ENCODE measurements at places on chromosomes 11 and 22.

DNA sequence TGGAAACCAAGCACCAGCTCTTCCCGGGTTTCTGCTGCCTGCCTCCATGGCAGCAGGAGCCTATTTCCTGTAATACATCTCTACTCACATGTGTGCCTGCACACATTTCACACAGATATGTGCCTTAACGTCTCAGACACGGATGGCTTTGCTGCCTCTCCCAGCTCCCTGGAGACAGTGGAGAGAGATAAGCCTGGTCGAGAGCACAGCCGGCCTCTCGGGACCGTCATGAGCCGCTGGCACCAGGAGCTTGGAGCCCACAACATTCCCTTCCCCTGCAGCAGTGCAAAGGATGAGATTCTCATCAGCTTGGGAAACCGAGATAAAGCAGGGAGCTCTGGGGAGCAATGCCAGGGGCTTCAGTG, 587.7 kb downstream of the BRD1 start:
- DNase-seq, result no peak

DNA sequence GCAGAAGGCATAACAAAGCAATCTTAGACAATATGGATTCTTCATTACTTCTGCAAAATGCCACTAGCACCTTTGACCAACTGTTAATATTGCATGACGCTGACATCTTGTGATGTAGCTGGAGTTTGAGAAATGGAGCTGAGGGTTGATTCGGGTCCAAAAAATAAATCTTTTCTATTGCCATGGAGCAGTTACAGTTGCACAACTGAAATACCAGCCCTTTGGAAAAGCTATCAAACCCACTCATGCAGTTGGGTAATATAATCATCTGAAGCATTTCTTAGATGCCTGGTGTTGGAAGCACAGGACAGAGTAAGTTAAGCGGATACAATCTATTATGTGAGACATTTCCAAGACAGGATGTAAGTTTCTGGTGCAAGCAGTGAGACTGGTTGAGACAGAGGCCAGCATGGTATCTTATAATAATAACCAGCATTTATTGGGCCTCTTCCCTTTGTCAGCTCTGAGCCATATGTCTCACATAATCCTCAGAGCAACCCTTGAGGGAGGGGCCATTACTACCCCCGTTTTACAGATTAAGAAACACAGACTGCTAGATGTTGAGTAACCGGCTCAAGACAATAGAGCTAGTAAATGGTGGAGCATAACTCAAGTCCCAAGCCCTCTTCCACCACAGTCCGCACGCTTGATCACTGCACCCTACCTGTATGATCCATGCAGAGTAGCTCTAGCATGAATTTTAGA, 74.9 kb upstream of the CAPRIN1 start:
- no peak for DNase-seq

- DNase-seq, result no peak
Observed at GRCh38 chr22:24333301-24333700, 62.7 kb downstream of the SPECC1L start.

DNA sequence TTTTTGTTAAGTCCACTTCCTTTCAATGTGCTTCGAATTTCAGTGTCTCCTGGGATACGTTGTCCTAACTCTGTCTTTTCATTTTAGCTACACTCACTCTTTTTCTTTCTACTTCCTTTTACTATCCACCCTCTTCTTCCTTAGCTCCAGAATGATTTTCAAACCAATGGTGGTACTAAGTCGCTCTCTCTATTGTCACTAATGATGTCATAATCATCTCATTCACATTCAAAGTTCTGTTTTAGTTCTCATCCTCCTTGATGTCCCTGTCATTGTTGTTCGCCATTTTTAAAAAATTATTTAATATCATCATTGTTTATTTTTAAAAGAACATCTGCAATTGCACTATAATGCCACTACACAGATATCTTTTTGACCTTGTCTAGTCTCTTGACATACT, 47.3 kb downstream of the NNMT start:
- DNase-seq, result no peak

- DNase-seq, result no peak
Observed at GRCh38 chr11:92451063-92451462, 226.4 kb downstream of the FAT3 start.

- DNase-seq, result no peak
Observed at GRCh38 chr22:39622881-39623367, 52.4 kb downstream of the CACNA1I start.

DNA sequence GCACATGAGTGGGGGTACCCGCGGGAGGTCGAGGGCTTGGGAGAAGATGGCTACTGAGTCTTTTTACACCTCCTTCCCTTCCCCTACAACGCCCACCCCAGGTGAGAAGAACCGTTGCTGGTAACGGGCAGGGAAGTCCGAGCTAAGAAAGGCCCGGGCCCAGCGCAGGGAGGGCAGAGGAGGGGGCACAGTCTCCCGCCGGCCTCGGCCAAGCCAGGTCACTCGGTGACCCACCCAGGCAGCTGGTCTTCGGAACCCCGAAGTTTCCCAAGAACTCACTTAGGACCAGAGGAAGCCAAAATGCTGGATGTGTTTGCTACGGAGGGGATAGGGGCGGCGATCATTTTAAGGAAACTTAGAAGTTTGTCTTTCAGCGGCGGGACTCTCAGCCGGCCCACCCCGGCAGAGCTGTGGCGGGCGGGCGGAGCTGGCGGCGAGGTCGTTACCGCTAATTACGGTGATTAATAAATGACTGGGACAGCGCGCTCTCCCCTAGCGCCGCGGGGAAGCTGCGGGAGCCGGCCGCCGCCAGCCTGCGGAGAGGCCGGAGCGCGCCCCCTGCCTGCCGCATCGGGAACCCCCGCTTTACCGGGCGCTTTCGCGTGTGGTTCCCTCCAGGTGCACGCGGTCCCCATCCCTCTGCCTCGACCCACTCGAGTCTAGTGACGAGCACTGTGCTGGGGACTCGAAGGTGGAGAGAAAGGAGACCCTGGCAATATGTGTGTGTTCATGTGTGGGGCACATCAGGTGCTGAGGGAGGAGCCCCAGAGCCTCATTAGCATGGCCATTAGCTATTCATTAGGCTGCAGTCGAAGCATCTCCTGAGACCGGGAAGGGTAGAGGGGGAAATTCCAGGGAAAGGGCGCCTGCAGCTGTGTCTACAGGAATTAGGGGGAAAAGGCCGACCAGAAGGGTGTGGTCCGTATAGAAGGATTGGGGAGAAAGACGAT, 945 bp downstream of the ROBO3 start:
- DNase-seq, result no peak

DNA sequence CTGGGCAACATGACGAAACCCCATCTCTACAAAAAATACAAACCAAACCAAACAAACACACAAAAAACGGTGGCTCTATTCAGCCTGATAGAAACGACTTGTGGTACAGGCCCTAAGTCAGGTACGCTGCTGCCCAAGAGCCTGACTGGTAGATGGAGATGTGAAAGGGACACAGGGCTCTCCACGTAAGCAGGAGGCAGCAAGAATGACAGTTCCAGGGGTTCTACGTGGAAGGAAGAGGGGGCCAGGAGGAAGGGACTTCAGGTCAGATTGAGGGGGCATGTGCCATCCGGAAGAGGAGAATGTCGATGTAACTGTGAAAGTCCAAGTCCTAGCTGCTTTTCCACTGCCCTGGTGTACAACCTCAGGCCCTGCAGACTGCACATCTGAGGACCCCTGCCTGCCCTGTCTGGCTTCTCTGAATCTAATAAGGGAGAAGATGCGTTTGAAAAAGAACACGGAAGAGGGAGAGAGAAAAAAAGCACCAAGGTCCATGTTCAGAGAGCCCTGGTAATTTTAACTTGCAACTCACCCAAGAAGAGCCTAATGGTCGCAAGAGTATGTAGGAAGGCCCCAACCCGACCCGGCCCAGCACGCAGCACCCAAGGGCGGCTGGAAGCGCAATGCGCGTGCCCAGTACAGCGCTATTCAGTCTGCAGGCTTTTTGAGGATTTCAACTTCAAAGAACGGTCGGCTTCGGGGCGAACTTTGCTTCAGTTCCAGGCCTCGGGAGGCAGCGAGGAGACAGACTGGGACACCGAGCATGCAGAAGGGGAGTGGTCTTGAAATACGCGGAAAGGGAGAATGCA, 909 bp upstream of the ZNRD2 start:
- DNase-seq, result no peak

GRCh38 chr11:118370774-118371173, 11.4 kb downstream of the UBE4A start:
- DNase-seq, result no peak

- DNase-seq, result no peak
Observed at GRCh38 chr11:46066335-46066734, 54.9 kb downstream of the PHF21A start.

GRCh38 chr11:72179804-72180396, 12.0 kb upstream of the FOLR1 start:
- DNase-seq, result no peak

DNA sequence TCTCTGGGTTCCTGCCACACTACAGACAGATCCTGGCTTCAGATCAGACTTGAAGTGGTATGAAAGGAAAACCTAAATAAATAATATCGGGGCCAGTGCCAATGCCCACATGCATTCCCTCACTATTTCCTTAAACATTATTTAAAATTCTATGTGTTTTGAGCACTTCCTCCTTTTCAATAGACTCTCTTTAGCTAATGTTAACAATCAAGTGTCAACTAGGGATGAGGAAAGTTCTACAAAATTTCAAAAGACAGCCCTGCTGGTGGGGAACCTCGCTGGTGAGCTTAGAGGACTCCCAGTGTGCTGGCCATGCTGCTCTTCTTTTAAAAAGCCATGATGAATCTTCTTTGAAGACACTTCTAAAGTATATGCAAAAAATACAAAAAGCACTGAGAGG, 87.5 kb downstream of the ENTHD1 start:
- DNase-seq, result no peak

DNA sequence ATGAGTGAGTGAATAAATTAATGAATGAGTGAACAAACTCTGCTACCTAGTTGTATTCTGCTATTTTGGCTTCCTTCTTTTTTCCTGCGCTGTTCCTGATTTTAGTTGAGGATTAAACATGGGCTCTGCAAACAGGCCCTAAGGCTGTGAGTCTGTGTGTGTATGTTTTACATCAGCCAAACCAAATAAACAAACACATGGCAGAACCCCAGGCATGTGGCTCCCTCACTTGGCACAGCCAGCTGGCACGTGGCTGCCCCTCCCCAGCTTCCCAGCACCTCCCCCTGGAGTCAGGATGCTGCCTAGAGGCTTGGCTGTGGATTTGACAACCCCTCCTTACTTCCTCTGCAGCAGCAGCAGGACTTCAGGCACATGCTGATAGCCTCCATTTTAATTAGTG, 593.2 kb downstream of the INSC start:
- no peak for DNase-seq

DNA sequence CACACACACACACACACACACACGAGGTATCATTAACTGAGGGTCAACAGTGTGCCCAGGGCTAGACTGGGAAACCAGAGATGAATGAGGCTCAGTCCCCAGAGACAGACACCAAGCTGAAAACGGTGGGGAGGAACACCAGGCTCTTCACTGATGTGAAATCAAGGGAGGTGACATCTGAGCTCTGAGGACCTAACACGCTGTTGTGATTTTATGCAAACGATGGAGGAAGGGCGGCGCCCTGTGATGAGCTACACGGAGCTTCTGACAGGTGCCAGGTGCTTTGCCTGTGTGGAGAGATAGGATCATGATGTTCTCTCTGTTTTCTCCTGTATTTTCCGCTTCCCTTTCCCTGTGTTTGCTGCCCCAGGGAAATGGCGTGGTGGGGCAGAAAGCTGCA, 6.5 kb upstream of the CYB5R3 start:
- DNase-seq, result no peak

DNA sequence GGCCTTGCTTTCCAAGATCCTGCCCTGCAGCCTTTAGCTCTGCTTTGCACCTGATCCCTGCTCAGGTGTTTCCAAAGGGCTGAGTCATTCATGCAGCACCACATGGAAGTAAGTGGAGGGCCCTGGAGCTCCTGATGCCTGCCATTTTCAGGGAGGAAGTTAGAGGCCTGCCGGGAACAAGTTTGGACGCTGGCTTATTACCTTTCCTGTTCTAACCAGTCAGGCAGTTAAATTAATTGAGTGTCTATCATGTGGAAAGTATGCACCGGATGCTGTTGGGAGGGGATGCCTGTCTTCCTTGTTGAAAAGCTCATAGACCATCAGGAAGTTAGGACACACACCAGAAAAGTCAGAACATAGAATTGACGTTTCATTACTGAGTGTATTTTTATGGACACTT, 73.7 kb upstream of the PLET1 start:
- no peak for DNase-seq

DNA sequence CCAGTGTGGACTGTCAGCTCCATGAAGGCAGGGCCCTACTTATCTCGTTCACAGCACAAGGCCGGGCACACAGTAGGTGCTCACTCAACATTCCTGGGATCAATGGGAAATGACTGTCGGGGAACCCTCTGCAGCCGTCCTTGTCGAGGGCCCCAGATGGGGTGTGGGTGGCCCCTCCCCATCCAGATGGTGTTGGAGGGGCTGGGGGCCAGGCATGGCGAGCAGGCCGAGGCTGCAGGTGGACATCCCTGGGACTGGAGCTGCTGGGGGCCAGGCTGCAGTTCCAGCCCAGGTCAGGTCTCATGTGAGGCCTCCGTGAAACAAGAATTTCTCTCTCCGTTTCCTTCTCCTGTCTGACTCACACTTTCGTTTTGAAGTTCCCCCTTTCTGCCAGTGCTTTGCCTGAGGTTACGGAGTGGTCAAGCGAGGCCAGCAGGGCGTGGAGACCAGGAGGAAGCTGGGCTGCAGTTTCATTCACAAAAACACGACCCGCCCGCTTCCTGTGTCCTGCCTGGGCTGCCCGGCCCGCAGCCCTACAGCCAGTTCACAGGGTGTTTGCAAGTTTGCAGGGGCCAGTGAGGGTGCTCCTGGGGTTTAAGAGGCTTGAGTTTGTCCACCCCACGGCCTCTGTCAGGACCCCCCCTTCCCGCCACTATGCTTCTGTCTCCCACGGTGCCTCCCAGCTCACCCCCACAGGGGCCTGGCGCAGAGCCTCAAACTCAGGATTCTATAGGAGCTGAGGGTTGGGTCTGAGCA, 4.5 kb downstream of the MYEOV start:
- no peak for DNase-seq

DNA sequence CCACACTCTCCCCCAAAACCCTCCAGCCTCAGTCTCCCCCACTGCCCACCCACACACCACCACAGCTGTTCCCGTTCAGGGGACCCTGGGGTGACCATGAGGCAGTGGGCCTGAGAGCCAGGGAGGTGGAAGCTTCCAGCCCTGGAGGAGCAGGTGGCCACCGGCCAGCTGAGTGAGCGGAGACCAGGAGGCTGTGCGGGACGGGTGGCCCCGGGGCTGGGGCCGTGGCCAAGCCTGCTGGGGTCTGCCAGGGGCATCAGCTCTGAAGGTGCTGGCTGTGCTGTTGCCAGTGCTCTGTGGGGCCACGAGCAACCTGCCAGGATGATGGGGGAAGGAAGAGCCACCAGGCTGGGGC, 26.0 kb downstream of the OSBPL5 start:
- DNase-seq, result no peak

DNA sequence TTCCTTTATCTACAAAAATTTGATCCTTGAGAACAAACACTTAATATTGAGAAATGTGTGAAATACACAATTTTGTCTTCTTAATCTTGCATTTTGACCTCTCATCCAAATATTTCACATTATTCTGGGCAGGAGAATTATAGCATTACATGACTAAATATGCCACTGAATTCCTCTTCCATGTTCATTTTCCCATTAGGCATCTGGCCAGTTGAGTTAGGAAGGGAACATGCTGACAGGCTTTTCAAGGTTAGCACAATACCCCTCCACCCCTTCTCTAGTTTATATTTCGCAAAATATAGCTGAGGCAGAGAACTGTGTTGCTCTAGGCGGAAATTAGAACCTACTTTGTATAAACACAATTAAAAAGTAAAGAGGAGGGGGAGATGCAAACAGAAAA, 271.7 kb upstream of the ZC3H12C start:
- no peak for DNase-seq

- DNase-seq, result no peak
Observed at GRCh38 chr11:60129853-60130252, 41.4 kb downstream of the MS4A2 start.

GRCh38 chr11:124442442-124442841, 3.1 kb downstream of the OR8B8 start:
- DNase-seq, result no peak

Data from left renal pelvis (tissue), 4 donors.